Eye (tissue), 1 donor: ENCODE measurements at places on chromosomes 2 and 18.
A peak's percentile ranks its signal among the peaks of the same experiment; 100 is the strongest.

DNA sequence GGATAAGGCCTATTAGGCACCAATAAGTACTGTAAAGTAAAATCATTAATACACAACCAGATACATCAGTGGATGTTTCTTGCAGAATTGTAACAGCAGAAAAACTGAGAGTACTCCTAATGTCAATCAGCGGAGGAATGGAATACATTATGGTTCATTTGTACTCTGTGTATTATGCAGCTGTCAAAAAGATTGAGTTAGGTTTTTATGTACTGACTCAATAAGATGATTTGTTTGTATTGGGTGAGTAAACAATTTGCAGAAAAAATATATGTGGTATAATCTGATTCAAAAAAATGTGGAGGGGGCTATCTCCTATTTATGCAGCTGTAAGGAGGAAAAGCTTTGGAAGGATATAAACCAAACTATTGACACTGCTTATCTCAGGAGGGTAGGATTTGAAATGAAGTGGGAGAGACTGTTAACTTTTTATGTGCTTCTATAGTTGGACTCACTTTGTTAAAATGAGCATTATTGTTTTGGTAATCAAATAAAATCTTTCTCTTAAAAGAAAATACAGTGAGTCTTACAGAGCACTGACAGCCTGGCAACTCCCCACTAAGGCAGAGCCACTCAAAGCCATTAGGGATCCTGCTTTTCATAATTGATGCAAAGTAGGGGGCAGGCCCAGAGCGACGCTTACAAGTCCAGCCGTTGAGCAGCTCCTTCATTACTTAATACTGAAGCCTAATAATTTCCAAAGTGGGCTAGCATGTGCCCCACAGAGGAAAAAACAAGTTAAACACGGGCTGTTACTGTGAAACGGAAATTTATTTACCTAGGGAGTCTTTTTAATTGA lies 168.8 kb downstream of the PHLPP1 start:
- no peak for DNase-seq

GRCh38 chr18:58716060-58716756 lies 44.9 kb downstream of the MALT1 start:
- no peak for DNase-seq

- DNase-seq = no peak
Observed at GRCh38 chr2:223494942-223495341, 107.2 kb downstream of the SCG2 start.

DNA sequence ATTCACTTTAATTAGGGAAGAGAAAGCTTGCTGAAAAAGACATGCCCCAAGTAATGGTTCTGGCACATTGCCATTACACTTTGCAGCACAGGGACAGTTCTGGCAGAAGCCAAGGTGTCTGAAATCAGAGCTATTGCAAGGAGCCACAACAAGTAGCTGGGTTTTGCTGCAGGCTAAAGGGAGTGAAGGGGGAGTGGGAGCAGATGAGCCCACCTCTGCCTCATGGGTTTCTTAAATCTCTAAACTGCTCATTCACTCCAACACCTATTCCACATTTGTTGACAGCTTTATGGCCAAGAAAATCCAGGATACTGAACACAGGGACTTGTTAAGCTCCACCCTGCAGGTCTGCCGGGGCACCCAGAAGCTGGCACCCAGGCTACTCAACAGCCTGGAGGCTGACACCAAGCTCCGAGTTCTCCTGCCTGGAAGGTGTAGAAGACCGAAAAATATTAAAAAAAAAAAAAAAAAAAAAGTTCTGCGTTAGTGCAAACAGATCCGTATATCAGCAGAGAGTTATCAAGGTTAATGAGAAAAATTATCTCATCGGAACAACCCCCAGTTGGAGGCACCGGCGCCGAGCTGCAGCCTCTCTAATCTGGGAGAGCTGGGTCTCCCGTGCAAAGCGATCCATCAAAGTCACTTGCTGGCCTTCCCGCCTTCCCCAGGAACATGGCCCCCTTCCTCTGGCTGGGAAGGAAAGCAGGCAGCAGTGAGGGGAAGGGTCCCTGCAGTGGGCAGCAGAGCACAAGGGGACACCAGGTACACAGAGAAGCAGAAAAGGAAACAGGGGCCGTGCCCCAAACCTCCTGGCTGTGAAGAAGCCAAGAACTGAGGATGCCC lies 123.7 kb downstream of the HNMT start:
- peak; percentile 16 for DNase-seq

DNA sequence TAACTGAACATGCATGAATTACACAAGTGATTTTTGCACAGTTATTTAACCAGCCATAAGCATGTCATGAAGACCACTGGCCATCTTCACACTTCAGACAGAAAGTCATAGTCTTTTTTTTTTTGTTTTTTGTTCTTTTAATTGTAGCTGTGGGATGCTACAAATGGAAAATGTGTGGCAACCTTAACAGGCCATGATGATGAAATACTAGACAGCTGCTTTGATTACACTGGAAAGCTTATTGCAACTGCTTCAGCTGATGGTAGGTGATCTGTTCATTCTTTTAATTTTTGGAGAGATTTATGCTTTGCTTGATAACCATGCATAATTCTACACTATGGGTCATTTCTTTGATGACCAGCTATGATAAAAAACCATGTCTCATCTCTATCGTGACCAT lies 35.6 kb downstream of the DAW1 start:
- no peak for DNase-seq

GRCh38 chr2:174632841-174633622 lies 35.4 kb upstream of the WIPF1 start:
- DNase-seq = no peak

DNA sequence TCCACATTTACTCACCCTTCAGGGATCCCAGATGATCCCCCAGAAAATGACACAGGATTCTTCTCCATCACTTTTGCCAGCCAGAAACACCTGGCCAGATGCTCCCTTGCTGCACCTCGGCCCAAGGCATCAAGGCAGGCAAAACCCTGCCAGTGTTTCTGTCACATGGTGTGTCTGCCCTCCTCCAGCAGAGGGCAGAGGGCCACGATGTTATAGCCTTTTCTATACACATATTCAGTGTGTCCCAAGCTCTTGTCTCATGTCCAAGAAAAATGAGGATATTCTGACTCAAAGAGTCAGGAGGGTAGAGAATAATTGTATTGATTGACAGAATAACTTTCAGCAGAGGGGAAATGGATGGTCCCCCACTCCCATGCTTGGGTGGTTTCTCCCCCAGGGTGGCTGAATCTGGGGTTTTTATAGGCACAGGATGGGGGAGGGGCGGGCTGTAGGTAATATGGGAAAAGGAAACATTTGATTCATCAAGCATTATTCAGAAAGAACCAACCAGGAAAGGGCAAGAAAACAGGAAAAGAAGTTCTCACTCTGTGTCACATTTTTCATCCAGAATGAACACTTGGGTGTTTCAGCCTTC lies 933.9 kb downstream of the TRIB2 start:
- DNase-seq = no peak

DNA sequence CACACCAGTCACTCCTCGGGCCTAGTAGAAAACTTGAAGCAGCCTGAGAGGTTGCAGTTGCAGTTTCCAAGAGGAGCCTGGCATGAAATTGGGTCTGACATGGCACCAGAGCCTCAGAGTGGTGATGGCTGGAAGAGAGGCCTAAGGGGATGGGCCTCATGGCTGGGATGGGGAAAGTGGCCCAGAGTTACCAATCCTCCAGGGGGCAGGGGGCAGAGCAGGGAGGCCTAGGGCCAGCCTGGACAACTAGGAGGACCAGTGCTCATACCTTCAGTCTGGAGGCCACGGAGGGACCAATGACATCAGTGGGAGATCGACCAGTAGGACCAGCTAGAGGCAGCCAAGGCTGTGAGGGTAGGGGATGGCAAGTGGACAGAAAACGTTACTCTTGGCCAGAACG lies 15.1 kb upstream of the ADCY3 start:
- DNase-seq = no peak

- no peak for DNase-seq
Observed at GRCh38 chr18:76985156-76985950, 147.2 kb downstream of the MBP start.

DNA sequence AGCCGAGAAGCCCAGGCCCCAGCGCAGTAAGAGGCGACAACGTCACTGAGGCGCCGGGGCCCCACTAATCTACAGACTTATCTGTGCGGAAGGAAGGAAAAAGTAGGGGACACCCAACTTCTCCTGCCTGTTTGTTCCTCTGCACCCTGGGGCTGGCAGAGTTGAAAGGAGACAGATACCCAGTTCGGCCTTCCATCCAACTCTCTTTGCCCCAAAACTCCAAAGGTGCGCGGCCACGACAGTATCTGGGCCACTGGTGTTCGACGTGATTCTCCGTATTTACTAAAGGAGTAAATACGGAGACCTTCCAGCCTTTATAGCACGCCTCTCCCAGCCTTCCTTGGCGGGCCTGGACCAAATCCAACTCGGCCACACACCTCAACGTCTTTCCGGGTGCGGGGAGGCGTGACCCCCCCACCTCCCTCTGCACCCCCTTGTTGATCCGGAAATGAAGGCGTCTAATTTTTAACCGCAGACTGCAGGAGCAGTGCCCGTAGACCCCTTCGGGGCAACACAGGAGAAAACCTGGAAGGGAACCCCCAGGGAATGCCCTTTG lies 1.6 kb downstream of the SMAD7 start:
- DNase-seq = peak; percentile 74

- DNase-seq = no peak
Observed at GRCh38 chr2:130339885-130340745, 2.6 kb upstream of the IMP4 start.

DNA sequence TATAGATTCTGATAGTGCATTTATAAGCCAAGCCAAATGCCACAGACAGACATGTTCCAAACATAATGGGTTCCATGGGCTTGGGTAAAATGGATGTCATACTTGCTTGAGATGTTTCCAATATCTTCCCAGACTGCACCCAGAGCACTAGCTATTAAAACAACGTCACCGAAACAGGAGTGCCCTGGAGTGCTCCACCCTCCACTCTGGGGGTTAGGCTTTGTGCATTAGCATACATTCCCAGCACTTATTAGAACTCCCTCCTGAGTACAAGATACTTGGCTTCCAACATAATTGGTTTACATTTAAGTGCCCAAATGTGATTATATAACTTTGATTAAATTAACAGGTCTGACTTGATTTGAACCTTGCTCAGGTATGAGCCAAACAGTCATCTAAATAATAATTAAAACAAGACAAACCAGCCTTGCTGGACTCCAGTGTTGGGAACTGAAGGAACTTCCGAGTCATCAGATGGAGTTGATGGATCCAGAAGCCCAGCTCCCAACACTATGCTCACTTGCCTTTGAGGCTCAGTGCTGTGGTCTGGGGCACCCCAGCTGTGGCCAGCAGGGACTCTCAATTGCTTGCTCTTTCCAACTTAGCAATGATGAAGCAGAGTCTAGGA lies 60.5 kb upstream of the LGALSL start:
- DNase-seq = no peak

- DNase-seq = no peak
Observed at GRCh38 chr2:17934721-17935120, 56.3 kb downstream of the KCNS3 start.

GRCh38 chr2:172470958-172471922 lies 43.9 kb downstream of the ITGA6 start:
- DNase-seq = no peak

DNA sequence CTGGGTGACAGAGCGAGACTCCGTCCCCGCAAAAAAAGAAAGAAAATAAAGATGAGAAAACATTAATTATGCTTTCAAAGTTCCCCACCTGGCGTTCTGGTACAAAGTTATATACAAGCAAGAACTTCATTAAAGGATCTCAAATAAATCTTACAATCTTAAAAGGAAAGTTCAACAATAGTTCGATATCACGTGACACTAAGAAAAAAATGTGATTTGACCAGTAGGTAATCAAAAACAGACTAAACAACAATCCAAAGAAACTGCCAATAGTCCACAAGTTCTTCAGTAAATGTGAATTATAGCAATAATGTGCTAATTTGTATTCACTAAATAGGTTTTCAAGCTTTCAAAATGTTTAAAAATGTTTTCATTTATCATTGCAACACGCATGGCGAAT lies 130.4 kb downstream of the NRXN1 start:
- DNase-seq = no peak

DNA sequence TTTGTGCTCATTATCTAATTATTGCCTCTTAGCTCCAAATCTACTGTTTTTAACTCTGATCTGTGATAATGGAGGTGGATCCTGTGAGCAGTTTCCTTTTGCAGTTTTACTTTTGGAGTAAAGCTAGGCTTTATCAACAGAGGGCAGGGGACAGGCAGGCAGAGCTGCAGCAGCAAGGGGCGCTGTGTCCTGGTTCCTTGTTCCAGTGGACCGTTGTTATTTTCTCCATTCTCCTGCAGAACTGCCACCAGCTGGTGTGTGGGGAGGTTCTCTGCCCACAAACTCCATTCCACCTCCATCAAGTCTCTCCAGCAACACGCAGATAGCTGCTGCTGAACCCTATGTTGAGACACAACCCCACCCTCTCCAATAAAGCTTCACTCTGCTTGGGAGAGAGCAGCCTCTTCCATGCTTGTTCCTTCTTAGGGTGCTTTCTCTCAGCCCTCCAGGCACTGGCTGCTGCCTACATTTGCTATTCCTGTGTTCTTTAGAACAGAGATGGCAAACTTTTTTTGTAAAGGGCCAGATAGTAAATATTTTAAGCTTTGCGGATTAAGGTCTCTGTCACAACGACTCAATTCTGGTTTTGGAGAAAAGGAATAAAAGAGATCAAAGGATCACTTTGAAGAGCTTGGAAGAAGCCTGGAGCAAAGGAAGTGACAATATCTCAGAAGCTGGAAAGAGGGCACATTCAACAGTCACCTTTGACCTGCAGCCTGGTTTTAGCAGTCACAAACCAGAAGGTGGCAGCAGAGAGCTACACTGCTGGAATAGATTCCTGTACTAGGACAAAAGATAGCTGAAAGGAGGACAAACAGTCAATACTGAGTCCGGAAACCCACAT lies 208.8 kb downstream of the CCDC178 start:
- peak; percentile 94 for DNase-seq

DNA sequence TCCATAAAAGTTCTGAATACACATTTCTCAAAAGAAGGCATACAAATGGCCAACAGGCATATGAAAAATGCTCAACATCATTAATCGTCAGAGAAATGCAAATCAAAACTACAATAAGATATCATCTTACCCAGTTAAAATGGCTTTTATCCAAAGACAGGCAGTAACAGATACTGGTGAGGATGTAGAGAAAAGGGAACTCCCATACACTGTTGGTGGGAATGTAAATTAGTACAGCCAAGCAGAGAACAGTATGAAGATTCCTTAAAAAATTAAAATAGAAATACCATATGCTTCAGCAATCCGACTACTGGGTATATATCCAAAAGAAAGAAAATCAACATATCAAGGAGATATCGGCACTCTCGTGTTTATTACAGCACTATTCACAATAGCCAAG lies 1312.5 kb downstream of the DSC3 start:
- DNase-seq = no peak

GRCh38 chr2:84429328-84429727 lies 29.8 kb downstream of the SUCLG1 start:
- no peak for DNase-seq

DNA sequence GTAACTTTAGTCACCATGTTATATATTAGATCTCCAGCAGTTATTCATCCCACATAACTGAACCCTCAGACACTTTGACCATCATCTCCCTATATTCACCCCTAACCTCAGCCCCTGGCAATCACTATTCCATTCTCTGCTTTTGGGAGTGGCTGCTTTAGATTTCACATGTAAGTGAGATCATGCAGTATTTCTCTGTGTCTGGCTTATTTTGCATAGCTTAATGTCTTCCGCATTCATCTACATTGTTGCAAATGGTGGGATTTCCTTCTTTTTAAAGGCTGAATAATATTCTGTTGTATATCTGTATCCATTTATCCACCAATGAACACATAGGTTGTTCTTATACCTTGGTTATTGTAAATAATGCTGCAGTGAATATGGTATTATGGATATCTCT lies 411.6 kb upstream of the ZEB2 start:
- no peak for DNase-seq

GRCh38 chr2:145957929-145958328 lies 1438.0 kb upstream of the ZEB2 start:
- DNase-seq = no peak

- DNase-seq = no peak
Observed at GRCh38 chr2:128594953-128595677, 276.4 kb upstream of the HS6ST1 start.
